ENCODE measurements at places on chromosomes 6 and 20.

GRCh38 chr6:28943557-28944411 is 20.0 kb upstream of the TRIM27 start:
- DNase-seq, result no peak

- DNase-seq, result no peak
Observed at GRCh38 chr6:41371461-41371991, 36.1 kb downstream of the NCR2 start.

DNA sequence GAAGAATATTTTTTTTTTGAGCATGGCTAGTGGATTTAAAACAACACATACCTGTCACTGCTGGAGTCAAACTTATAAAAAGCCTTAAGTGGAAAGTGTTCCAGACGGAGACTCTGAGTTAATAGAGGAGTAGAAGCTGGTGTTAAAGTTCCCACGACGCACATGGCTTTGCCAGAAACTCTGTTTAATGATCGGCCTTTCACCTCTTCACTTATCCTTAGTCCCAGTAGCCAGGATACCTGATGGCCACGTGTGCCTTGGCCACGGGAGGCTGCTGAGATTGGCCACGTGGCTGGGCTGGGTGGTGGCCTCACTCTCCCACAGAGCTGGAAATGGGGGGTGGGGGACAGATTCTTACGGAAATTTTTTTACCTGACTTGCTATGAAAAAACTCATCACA is 333.1 kb downstream of the ZFAND3 start:
- no peak for DNase-seq

DNA sequence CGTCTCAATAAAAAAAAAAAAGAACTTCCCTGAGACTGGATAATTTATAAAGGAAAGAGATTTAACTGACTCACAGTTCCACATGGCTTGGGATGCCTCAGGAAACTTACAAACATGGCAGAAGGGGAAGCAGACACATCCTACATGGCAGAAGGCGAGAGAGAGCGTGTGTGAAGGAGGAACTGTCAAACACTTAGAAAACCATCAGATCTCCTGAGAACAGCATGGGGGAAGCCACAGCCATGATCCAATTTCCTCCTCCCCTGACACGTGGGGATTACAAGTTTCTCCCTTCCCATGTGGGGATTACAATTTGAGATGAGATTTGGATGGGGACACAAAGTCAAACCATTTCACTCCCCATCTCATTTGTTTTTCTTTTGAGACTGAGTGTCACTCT is 46.6 kb upstream of the TFAP2C start:
- DNase-seq, result no peak

GRCh38 chr20:8260837-8261251 is 128.8 kb downstream of the PLCB1 start:
- DNase-seq, result no peak
